ENCODE measurements at places on chromosomes 16 and 17.

- no peak for DNase-seq
Measured at GRCh38 chr17:12646761-12647422, 18.8 kb upstream of the MYOCD start.

DNA sequence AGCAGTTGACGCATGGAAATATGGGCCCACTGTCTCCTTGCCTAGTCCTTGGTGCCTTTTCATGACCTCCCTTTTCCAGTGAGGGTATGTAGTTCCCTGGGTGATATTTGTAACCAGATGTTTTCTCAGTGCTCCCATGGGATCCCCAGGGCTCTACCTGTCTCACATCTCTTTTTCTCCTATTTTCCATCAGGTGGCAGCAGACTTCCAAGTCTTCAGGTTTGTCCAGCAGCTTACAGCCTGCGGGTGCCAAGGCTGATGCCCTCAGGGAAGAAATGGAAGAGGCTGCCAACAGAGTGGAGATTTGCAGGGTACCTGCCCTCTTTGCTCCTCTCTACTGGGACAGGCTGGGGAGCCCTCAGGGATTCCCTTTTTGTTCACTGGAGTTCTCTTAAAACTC, 89.1 kb downstream of the ELAC2 start:
- no peak for DNase-seq

DNA sequence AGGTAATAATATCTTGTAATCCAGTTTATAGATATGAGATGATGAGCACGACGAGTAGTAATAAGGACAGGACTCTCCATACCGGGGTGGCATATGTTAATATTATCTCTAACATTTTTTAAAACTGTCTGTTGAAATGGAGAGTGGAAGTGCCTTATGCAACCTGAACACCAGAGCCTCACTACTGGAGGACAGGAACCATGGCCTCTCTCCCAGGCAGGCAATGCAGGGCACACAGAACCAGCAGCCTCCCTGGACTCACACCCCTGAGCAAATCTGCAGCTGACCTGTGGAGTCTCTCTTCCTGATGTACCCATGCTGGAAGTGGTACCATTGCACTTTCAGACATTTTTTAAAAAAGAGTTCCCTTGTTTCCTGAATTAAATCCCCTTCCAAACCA, 55.2 kb upstream of the ERN1 start:
- no peak for DNase-seq

DNA sequence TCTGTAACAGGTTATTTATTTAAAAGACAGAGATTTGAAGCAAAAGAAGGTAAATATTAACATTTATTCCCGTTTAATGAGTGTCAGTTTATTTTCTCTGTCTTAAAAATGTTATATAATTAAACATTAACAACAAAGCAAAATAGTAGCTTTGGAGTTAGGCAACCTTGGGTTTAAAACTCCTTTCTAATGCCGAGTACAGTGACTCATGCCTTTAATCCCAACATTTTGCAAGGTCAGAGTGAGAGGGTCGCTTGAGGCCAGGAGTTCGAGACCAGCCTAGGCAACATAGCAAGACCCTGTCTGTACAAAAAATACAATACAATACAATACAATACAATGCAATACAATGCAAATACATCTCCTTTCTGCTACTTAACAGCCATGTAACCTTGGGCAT, 128.7 kb downstream of the CHD9 start:
- no peak for DNase-seq

DNA sequence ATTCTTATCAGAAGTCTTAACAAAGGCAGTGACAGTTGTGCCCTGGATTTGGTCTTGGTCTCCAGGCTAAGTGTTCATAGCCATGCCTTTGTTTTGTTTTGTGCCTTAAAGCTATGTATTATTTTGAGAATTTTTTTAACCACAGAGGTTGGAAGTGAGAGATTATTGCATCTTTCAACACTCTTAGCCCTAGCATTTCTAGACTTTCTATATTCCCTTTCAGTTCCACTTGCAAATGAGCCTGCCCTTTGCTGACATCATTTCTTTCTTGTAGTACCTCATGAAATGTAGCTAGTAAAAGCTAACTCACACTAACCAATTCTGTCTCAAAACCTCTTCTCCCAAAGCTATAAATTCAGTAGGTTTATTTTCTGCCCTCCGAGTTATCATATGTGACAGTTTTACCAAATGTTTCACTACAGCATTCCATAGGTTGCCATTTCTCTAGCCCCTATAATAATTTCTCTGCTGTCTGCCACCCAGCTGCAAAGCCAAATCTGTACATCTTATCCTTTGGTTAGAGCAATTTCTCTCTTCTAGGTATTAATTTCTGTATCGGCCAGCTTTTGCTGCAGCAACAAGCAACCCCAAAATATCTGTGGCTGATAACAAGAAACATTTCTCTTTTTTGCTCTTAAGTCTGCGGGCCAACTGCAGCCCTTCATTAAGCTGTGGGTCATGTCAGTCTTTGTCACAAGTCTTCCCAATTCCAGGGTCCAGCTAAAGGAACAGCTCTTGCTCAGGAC, 14.2 kb upstream of the CCL1 start:
- no peak for DNase-seq

DNA sequence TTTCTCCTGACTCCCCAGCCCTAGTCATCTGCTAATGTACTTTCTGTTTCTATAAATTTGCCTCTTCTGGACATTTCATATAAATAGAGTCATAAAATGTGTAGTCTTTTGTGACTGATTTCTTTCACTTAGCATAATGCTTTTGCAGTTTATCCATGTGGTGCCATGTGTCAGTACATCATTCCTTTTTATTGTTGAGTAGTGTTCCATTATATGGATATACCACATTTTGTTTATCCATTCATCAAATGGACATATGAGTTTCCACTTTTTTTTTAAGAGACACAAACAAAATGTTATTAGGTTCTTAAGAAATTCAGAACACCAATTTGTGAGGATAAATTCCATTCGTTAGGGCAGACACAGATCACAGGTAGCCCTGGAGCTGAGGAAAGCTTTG, 11.0 kb downstream of the DBF4B start:
- DNase-seq, result no peak

DNA sequence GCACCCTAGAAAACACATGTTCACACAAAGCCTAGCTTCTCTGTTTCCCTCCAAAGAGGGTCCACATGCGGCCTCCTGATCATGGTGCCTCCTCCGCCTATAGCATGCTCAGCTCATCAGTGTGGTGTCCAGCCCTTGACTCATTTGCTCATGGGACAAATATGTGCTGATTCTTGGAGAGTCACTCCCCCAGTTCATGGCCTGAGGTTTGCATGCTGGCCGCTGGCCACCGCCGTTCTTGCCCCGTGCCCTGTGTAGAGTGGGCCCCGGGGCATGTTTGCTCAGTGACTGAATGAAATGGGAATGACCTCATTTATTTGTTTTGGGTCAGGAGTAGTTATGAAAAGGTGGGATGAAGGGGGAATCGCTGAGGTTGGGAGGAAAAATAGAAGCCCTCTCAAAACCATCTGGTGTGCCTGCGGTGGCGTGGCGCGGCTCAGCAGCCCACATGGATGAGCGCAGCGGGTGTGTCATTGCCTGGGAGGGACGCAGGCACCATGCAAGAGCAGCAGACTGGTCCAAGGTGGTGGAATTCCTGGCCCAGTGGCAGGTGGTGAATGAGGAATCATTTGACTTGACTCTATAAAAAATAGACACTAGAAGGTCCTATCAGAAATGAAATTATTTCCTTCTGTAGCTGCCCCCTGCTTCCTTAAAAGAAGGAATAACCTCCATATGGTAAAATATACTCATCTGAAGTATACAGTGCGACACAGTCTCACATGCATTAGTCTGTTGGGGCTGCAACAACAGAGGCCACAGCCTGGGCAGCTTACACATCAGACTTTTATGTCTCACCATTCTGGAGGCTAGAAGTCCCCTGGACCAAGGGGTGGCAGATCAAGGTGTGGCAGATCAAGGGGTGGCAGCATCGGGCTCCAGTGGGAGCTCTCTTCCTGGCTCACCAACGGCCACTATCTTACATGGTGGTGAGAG, 31.7 kb downstream of the CRISPLD2 start:
- DNase-seq, result no peak

- no peak for DNase-seq
Measured at GRCh38 chr16:75208242-75208825, 1.4 kb upstream of the CTRB2 start.

GRCh38 chr16:89106533-89107202, 13.0 kb downstream of the ACSF3 start:
- DNase-seq, result no peak

- DNase-seq, result peak; percentile 14
Measured at GRCh38 chr17:78241277-78242023, 10.0 kb downstream of the TMEM235 start.

GRCh38 chr16:50996166-50996829, 154.8 kb downstream of the SALL1 start:
- DNase-seq, result no peak

GRCh38 chr17:22221344-22221743, 529.0 kb downstream of the KCNJ18 start:
- no peak for DNase-seq

- no peak for DNase-seq
Measured at GRCh38 chr17:45961206-45961605, 37.8 kb upstream of the STH start.

- DNase-seq, result no peak
Measured at GRCh38 chr17:4548721-4549531, 6.3 kb downstream of the MYBBP1A start.

DNA sequence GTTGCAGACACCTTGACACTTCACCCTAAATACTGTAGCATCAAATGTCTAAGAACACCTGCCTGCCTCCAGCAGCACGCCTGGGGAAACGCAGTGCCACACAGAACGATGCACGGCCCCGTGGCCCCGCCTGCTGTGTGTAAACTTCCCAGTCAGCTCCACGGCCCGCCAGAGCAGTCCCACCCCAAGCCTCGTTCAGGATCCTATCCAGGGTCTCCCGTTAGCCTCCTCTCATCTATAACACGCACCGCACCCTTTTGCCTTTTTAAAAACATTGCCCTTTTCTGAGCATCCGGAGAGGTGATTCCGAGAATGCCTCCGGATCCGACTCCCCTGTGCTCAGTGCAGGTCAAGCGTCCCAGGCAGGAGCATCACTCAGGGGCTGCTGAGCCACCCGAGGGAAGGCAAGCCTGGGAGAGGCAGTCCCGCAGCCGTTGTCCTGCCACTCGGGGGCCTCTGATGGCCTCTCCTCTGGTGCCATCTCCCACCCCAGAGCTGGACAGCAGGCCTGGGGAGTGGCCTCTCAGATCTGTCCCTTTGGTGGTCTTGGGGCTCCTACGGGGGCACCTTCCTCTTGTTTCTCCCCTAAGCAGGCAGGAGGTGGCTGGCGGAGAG, 37.9 kb upstream of the SLC38A10 start:
- no peak for DNase-seq

- no peak for DNase-seq
Measured at GRCh38 chr16:89052191-89052889, 41.3 kb upstream of the ACSF3 start.

GRCh38 chr17:73459980-73460379, 148.2 kb upstream of the CDC42EP4 start:
- DNase-seq, result no peak

GRCh38 chr17:50944902-50945720, 79.0 kb upstream of the TOB1 start:
- DNase-seq, result no peak

DNA sequence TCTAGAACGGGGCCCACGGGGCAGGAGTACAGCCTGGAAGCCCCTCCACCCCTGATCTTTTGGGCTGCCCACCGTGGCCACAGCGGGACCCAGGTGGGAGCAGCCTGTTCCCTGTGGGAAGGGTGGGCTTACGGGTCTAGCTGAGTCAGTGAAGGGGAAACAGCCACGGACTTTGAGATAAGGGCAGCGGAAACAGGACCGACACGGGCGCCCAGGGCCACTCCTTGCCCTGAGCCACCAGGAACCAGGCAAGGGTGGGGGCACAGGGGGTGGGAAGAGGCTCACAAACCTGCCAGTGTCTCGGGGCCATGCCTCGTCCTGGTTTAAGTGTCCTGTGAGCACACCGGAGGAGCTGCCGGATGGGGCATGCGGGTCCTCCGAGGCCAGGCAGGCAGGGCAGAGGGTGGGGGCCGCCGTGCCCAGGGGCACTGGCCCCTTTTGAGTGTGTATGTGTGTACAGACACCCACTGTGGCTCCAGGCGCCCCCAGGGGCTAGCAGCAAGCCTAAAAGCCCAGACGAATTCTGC, 47.6 kb upstream of the PVALEF start:
- no peak for DNase-seq

DNA sequence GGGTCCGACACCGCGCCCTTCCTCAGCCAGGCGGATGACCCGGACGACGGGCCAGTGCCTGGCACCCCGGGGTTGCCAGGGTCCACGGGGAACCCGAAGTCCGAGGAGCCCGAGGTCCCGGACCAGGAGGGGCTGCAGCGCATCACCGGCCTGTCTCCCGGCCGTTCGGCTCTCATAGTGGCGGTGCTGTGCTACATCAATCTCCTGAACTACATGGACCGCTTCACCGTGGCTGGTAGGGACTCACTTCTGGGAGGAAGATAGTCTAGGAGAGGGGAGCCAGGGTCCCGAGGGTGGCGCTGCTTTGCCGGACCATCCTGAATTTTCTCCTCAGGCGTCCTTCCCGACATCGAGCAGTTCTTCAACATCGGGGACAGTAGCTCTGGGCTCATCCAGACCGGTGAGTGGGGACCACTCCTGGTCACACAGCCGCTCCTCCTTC, 601 bp downstream of the SPNS1 start:
- no peak for DNase-seq

DNA sequence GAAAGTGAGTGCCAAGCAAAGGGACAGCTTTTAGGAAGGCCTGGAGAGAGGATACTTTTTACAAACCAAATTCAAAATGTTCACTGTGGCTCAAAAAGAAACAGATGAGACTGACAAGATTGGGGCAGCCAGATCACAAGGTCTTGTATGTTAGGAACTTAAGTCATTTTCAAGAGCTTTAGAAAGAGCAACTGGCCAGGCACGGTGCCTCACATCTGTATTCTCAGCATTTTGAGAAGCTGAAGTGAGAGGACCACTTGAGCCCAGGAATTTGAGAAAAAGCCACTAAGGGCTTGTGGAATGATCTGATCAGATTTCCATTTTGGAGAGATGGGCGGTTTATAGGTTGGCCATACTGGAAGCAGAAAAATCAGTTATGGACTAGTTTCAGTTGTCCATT, 17.2 kb downstream of the SPAG9 start:
- no peak for DNase-seq

DNA sequence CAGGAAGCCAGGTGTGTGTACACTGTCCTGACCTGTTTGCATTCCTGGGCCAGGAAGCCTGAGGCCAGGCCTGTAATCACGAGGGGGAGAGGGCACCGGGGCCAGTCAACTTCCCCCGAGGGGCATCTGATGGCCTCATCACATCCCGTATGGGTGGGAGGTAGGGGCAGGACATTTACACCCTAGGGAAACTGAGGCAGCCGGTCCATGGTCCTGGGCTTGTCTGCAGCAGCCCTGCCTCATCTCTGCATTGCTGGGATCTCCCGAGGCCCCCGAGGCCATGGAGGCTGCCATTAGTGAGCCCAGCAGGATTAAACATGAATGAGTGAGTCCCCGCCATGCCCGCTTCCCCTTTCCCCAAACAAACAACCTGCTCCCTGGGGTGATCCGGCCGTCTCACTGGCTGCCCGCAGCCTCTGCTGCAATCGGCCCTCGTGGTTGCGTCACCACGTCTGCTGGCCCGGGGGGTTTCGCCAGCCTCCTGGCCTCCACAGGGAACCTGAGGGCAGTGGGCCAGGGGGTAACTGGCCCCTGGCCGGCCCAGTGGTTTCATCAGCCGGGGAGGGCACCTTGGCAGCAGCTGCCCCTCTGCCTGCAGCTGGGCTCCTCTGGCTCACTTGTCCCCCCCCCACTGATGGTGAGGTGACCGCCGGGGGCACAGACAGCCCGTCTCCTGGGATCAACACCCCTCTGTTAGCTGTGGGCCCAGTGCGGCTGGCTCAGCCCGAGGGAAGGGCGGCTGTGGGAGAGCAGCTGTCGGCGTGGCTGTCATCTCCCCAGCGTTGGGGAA, 88.3 kb upstream of the GSE1 start:
- peak; percentile 76 for DNase-seq

Data from NCI-H2081 (cell line).